Stimulated activated CD8-positive, alpha-beta memory T cell treated with anti-CD3 and anti-CD28 coated beads, Interleukin-15, amount 100 ng/mL, for 4 hours (primary cell): ENCODE measurements at places on chromosomes 6 and 20.

- DNase-seq, result no peak
Measured at GRCh38 chr6:26474439-26474881, 16.7 kb downstream of the BTN2A1 start.

- DNase-seq, result peak; percentile 31
Measured at GRCh38 chr6:32244946-32245398, 21.1 kb upstream of the NOTCH4 start.

GRCh38 chr6:10084111-10084986 is 330.5 kb downstream of the TFAP2A start:
- no peak for DNase-seq

DNA sequence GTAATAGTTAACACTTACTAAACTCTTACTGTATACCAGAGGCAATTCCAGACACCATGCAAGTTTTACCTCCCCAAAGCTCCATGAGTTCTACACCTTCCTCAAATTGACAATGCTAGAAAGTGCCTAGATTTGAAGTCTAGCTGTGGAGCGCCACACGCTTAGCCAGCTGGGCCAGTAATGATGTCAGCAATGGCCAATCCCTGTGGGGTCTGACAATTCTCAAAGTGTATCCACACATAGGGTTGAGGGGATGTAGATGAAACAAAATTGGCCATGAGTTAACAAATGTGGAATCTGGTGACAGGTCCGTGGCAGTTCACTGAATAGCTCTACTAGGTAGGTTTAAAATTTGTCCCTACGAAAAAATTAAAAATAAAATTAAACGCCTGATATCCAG is 1.3 kb downstream of the ZNF343 start:
- DNase-seq, result no peak

GRCh38 chr6:25556516-25556915 is 95.5 kb upstream of the SCGN start:
- peak; percentile 17 for DNase-seq

- no peak for DNase-seq
Measured at GRCh38 chr20:40848526-40848925, 159.5 kb upstream of the MAFB start.

DNA sequence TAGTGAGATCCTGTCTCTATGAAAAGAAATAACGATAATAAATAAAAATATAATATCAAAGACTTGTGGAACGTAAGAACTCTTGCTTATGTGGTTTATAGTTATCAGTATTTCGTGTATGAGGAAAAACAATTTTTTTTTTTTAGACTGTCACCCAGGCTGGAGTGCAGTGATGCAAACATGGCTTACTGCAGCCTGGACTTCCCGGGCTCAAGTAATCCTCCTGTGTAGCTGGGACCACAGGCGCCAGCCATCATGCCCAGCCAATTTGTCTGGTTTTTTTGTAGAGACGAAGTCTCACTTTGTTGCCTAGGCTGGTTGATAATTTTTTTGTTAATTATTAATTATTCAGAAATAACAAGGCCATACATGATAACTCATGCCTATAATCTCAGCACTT is 18.6 kb upstream of the CDK19 start:
- DNase-seq, result no peak

DNA sequence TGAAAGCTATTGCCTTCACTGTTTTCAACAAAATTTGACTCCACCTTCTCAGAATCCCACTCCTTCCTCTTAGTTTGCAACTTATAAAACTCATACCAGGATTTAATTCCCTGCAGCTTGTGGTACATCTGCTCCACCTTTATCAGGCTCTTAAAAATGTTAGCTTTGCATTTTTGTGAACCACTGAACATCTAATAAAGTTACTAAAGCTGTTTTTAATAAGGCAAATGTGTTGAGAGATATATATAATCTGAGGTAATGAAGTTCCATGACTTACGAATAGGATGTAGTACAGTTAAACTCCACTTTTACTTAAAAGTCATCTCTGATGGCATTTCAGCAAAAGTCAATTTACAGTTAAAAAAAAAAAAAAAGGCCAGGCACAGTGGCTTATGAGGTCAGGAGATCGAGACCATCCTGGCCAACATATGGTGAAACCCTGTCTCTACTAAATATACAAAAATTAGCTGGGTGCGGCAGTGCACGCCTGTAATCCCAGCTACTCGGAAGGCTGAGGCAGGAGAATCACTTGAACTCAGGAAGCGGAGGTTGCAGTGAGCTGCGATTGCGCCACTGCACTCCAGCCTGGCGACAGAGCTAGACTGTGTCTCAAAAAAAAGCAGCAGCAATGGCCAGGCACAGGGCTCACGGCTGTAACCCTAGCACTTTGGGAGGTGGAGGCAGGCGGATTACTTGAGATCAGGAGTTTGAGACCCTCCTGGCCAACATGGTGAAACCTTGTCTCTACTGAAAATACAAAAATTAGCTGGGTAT is 106.2 kb downstream of the KIF13A start:
- no peak for DNase-seq
